ENCODE measurements at places on chromosomes 11 and 22.

DNA sequence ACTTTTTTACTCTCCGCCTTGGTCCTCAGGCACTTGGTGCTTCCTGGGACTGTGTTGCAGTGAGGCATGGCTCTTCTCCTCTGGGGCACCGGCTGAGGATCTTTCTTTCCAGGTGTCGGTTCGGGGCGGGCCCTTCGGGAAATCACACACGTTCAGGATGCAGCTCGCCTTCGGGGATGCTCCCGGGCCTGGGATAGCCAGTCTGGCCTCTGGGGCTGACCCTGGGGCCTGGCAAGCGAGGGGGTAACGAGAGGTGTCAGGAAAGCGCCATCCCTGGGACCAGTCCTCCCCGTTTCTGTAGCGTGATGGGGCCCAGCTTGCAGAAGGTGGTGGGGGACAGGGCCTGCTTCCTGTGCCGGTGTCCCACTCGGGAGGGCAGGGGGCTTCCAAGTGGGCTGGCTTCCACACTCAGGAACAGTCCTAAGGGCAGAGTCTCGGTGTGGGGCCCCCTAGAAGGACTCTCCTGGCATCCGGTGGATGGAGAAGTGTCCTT is 53.6 kb downstream of the LRP5 start:
- DNase-seq, result no peak

DNA sequence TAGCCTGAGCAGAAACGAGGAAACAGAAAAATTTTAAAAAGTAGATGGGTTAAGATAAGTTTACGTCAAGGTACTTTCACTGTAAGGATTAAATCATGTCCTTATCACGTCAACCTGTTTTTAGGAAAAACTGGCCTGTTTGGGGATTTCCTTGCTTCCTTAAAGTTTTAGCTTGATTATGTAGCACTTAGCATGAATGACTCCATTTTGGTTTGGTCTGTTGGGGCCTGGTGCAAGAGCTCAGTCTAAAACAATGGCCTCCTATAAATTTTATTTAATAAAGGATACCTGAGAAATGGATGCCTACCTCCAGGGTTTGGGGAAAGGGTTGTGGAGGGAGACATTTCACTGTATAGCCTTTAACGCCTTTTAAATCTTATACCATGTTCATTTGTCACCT is 33.2 kb upstream of the CSTF3 start:
- no peak for DNase-seq

GRCh38 chr22:25409240-25409639 is 155.2 kb upstream of the GRK3 start:
- no peak for DNase-seq

GRCh38 chr22:25364281-25364680 is 144.8 kb downstream of the CRYBB2 start:
- no peak for DNase-seq

- no peak for DNase-seq
Observed at GRCh38 chr11:45930031-45930794, 7.8 kb downstream of the LARGE2 start.

All from fibroblast of skin of left quadriceps (primary cell).